ENCODE measurements at places on chromosomes 5 and 9. TPM values are rescaled to one million over a fixed set of nuclear protein-coding genes. Genes with fewer than 3 reads are reported as not detected.

CORO2A gene
- total RNA-seq = 53.8 TPM

TLR4 gene
- total RNA-seq = 7.5 TPM

DNA sequence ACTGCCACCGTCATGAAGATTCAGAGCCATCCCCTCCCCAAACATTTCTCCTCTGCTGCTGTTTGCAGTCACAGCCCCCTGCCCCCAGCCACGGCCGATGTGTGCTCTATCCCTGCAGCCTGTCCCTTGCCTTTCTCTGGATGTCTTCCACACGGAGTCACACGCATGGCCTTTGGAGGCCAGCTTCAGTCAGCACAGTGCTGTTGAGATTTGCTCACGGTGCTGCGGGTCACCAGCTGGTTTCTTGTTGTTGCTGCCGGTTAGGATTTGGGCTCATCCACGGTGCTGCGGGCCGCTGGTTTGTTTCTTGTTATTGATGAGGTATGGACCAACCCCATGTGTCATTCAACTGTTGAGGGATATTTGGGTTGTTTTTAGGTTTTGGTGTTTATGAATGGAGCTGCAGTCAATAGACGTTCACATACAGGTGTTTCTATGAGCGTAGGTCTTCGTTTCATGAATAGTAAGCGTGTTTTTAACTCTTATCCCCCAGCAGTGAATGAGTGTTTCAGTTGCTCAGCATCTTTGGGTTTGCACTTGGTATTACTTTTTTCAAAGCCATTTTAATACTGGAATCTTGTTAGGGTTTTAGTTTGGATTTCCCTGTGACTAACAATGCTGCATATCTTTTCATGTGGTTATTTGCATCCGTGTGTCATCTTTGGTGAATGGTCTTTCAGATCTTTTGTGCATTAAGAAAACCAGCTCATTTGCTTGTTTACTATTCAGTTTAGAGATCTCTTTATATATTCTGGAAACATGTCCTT, 57.6 kb downstream of the AHRR start:
- DNase-seq = peak; percentile 5
- no peak overlapping the region for H3K4me3 ChIP-seq
- H3K27me3 ChIP-seq = peaks cover 4% of the 10 kb centered on the region
- H3K27ac ChIP-seq = no peak overlapping the region
- no peaks in the 10 kb centered on the region for H3K4me1 ChIP-seq

GRCh38 chr9:89666950-89667349, 62.1 kb downstream of the GADD45G start:
- peak overlapping the region; percentile 56 for H3K27ac ChIP-seq
- peaks cover 13% of the 10 kb centered on the region for H3K4me1 ChIP-seq
- H3K27me3 ChIP-seq = no peaks in the 10 kb centered on the region
- H3K36me3 ChIP-seq = no peaks in the 10 kb centered on the region
- no peak overlapping the region for H3K4me3 ChIP-seq

DNA sequence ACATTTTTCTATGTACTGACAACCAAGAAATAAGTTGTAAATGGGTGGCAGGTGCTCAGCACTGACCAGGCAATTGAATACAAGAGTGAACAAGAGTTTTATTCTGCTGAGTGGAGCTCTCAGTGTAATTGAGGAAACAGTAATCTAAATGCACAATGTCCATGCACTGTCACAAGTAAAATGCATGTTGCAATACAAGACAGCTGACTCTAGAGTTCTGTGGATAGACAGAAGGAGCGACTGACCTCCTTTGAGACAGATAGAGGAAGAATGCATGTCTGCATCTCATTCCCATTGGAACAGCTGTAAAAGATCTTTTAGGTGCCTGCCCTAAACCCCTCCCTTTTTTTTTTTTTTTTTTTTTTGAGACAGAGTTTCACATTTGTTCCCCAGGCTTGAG, 299.0 kb downstream of the FBXL7 start:
- DNase-seq = no peak
- H3K4me3 ChIP-seq = no peak overlapping the region
- no peaks in the 10 kb centered on the region for H3K27me3 ChIP-seq
- H3K36me3 ChIP-seq = no peaks in the 10 kb centered on the region

- no peak overlapping the region for H3K27ac ChIP-seq
- H3K4me1 ChIP-seq = no peaks in the 10 kb centered on the region
- no peaks in the 10 kb centered on the region for H3K27me3 ChIP-seq
- DNase-seq = no peak
- H3K36me3 ChIP-seq = no peaks in the 10 kb centered on the region
- no peak overlapping the region for H3K4me3 ChIP-seq
These were observed 63.7 kb downstream of the HABP4 start for GRCh38 chr9:96513622-96514021.

GRCh38 chr9:91421128-91421765, 2.4 kb downstream of the NFIL3 start:
- H3K4me1 ChIP-seq = peaks cover 6% of the 10 kb centered on the region
- no peaks in the 10 kb centered on the region for H3K36me3 ChIP-seq
- H3K4me3 ChIP-seq = peak overlapping the region; percentile 64
- no peaks in the 10 kb centered on the region for H3K27me3 ChIP-seq
- peak; percentile 43 for DNase-seq
- peak overlapping the region; percentile 91 for H3K27ac ChIP-seq

DNA sequence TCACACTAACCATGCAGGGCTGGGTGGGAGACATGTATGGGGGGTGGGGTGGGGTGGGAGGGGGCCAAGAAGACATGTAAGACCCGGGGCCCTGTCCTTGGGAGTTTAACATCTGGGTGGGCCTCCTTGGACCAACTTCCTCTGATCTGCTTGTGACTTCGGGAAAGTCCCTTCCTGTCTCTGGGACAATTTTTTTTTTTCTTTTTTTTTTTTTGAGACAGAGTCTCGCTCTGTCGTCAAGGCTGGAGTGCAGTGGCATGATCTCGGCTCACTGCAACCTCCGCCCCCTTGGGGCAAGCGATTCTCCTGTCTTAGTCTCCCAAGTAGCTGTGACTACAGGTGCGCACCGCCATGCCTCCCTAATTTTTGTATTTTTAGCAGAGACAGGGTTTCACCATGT, 23.8 kb upstream of the IER5L start:
- no peaks in the 10 kb centered on the region for H3K27me3 ChIP-seq
- H3K27ac ChIP-seq = no peak overlapping the region
- H3K4me1 ChIP-seq = no peaks in the 10 kb centered on the region
- H3K4me3 ChIP-seq = no peak overlapping the region
- DNase-seq = no peak

GRCh38 chr5:108220834-108221233, 161.1 kb downstream of the FBXL17 start:
- no peaks in the 10 kb centered on the region for H3K27me3 ChIP-seq
- no peaks in the 10 kb centered on the region for H3K36me3 ChIP-seq
- H3K4me1 ChIP-seq = no peaks in the 10 kb centered on the region
- H3K4me3 ChIP-seq = no peak overlapping the region
- H3K27ac ChIP-seq = no peak overlapping the region
- DNase-seq = no peak

DNA sequence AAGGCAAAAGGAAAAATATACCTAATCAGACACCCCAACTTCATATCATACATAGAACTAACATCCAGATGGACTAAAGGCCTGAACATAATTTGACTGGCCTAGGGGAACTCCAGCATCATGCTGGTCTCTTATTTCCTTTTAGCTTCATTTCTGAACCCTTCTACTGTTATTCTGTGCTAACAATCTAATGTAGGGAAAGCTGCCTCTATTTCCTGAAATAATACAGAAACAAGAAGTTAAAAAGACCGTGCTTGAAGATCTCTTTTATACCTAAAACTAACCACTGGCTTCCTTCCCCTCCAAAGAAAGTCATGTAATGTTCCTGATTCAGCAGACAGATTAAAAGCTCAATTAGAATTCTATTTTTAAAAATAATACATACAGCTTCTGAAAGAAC, 36.7 kb downstream of the LPAR1 start:
- H3K27me3 ChIP-seq = no peaks in the 10 kb centered on the region
- DNase-seq = no peak
- H3K36me3 ChIP-seq = no peaks in the 10 kb centered on the region
- H3K4me1 ChIP-seq = no peaks in the 10 kb centered on the region
- no peak overlapping the region for H3K4me3 ChIP-seq
- no peak overlapping the region for H3K27ac ChIP-seq

GRCh38 chr5:42005561-42006153, 80.6 kb downstream of the FBXO4 start:
- H3K27me3 ChIP-seq = no peaks in the 10 kb centered on the region
- no peaks in the 10 kb centered on the region for H3K36me3 ChIP-seq
- no peak overlapping the region for H3K27ac ChIP-seq
- DNase-seq = no peak

- H3K4me3 ChIP-seq = no peak overlapping the region
- no peaks in the 10 kb centered on the region for H3K4me1 ChIP-seq
- DNase-seq = no peak
- no peaks in the 10 kb centered on the region for H3K36me3 ChIP-seq
- H3K27me3 ChIP-seq = no peaks in the 10 kb centered on the region
These were observed 5.4 kb upstream of the SLC25A51 start for GRCh38 chr9:37909326-37909725.
